ENCODE measurements at places on chromosomes 7 and 10.

DNA sequence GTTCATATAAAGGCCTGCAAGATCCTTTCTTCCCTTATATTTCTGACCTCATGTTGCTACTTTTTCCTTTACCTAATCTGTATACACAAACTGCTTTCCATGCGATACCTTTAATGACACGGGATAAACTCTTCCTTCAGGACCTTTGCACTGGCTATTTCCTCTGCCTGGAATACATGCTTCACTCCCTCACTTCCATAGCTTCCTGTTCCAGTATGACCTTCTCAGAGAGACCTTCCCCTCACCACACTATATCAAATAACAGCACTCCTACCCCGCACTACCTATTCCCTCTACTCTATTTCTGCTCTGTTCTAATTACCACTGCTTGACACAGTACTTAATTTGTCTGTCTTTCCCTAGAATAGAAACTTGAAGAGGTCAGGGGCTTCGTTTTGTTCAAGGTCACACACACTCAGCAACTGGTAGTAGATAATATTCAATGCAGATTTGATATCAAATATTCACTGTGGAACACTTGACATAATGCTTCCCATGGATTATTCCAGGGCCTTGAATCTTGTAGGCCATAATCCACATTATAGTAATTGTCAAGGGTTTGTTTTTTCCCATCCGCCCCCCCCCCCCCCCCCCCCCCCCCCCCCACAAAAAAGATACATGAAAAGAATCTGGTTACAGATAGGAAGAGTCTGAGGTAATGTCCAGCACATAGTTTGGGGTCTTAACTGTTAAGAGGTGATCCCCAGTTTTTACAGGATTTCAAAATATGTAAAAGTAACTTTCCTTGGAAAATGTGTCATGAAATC is 11.1 kb downstream of the SYPL1 start:
- H3K27ac ChIP-seq: no peak overlapping the region
- no peak overlapping the region for H3K4me3 ChIP-seq
- peaks cover 10% of the 10 kb centered on the region for H3K36me3 ChIP-seq
- H3K27me3 ChIP-seq: no peaks in the 10 kb centered on the region
- DNase-seq: no peak
- H3K4me1 ChIP-seq: peaks cover 6% of the 10 kb centered on the region

- H3K4me3 ChIP-seq: no peak overlapping the region
- H3K27ac ChIP-seq: no peak overlapping the region
- no peaks in the 10 kb centered on the region for H3K27me3 ChIP-seq
- no peak for DNase-seq
These were observed 50.1 kb downstream of the NOD1 start for GRCh38 chr7:30428246-30429155.

DNA sequence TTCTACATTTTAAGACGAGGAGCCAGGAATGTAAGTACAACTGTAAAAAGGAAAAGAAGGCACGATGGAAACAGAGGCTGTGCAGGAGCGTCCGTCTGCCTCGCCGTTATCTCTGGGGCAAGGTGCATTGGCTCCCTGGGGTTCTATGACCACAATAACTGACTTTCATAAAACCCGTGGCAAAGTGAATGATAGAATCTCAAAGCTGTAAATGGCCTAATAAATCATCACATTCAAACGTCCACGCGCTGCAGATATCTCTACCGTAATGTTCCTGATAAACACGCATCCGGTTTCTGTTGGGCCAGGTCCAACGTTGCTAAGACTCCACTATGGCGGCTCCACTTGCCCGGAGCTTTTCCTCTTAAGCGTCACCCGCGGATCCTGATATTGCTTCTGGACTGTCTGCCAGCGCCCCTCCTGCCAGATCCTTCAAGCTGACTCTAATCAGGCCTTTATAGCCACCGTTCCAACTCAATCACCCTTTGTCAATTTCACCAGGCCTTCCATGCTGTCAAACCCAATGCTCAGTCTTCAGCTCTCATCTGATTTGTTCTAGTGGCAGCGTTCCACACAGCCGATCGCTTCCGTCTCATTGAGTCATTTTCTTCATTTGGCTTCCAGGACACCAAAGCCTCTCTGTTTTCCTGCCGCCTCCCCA is 265.6 kb upstream of the FOXK1 start:
- no peak overlapping the region for H3K27ac ChIP-seq
- H3K4me1 ChIP-seq: no peaks in the 10 kb centered on the region
- H3K4me3 ChIP-seq: no peak overlapping the region

DNA sequence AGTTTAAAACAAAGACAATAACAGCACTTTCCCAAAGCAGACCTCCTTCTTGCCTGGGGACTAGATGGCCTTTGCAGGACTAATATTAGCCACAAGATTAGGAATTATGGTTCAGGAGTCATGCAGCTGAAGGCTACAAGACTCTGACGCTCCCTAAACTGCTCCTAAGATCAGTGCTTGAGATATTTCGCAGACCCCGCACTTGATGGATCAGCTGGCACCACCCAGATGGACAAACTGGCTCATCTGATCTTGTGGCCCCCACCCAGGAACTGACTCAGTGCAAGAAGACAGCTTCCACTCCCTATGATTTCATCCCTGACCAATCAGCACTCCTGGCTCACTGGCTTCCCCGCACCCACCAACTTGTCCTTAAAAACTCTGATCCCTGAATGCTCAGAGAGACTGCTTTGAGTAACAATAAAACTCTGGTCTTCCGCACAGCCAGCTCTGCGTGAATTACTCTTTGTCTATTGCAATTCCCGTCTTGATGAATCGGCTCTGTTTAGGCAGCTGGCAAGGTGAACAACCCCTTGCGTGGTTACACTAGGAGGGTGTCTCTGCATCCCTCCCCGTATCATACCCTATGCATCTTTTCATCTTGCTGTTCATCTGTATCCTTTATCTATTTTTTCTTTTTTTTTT is 26.9 kb upstream of the NRBF2 start:
- no peaks in the 10 kb centered on the region for H3K27me3 ChIP-seq
- DNase-seq: no peak
- H3K36me3 ChIP-seq: no peaks in the 10 kb centered on the region

All from mesothelial cell of epicardium (in vitro differentiated cells).